ENCODE measurements at places on chromosomes 7 and 10.

GRCh38 chr10:91537614-91538383 is 95.1 kb downstream of the PPP1R3C start:
- no peak for DNase-seq

- no peak for DNase-seq
These were observed 11.9 kb downstream of the MEOX2 start for GRCh38 chr7:15674586-15674985.

- no peak for DNase-seq
These were observed 502.8 kb downstream of the SORCS1 start for GRCh38 chr10:106661767-106662140.

GRCh38 chr7:149020483-149020882 is 7.8 kb downstream of the PDIA4 start:
- no peak for DNase-seq

GRCh38 chr10:50063100-50063499 is 4.7 kb upstream of the WASHC2A start:
- no peak for DNase-seq

DNA sequence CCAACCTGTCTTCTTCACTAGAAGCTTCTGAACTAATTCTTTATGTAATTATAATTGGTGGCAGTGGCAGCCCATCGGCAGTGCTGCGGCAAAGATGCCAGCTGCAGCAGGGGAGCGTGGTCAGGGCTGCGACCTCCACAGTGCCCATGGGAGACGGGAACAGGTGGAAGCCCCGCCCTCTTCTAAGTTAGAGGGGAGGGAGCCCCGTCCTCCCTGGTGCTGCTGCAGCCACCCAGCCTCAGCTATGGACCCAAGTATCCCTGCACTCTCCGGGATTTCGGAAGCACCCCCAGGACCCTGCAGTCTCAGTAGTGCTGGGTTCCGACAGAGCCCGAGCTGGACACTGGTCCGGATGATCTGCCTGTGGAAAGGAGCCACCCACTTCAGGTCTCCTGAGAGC is 117.0 kb upstream of the MBL2 start:
- DNase-seq, result no peak

DNA sequence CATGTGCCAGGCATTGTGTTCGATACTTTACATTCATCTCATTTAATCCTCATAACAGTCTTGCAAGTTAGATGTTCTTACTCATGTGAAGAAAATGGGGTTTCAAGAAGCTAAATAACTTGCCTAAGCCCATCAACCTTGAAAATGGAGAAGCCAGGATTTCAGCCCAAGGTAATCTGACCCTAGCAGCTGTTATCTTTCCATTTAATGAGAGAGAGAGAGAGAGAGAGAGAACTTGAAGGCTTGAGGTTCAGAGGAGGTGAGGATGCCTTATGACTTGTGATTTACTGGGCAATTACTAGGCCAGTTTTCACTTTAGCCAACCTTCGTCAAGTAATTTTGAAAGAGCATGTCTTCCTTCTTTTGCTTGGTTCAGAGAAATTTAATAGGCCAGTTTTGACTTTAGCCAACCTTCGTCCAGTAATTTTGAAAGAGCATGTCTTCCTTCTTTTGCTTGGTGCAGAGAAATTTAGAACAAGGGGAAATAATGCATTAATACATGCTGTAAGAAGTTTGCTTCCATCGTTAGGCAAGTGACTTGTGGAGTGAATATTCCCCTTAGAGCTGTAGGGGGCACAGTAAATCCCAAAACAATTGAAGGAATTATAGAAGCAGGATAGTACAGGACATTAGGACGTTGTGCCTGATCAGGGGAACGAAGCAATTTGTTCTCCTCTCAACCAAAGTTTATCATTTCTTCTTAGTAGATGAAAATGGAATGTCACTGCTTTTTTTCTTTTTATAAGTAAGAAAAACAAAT is 143.0 kb upstream of the BMPER start:
- no peak for DNase-seq

DNA sequence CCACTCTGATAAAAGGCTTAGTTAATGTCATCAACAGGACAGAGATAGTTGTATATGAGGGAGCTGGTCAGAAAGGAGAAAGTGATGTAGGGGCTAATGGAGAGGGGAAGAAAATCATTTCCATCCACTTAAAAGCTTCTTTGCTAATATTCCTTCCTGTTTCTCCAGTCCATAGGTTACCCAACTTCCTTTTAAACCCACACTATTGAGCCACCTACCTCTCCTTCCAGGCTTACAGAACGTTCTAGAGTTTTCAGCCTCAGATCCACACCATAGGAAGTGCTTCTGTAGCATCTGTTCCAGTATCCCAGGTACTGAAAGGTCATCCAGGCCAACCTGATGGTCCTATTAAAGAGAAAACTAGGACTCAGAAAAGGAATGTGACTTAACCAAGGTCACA is 28.2 kb downstream of the STRIP2 start:
- DNase-seq, result no peak

GRCh38 chr7:16260236-16260728 is 161.1 kb downstream of the CRPPA start:
- DNase-seq, result no peak

DNA sequence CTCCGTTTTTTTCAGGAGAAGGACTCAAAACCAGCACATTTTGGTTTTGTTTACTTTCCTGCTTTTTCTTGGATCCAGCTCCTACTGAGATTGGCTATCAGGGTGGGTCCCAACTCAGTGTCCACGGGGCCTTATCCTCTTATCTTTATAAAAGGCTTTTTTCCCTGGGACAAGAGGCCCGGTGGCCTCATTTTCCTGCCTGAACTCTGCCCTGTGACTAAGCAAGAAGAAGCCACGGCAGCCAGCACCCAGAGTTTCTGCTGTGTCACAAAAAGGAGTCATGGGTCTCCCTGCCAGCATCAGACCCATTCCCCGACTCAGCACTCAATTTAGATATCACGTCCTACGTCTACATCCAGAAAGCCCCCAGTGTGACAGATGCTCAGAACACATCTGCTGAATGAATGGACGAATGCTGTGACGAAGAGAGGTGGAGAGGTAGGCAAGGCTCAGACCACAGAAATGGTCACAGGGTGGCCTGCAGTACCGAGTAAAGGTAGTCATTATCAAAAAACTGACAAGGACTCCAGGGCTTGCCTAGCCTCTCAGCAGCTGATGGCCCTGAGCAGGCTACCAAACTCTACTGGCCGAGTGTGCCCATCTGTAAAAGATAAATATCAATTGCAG is 16.7 kb downstream of the DLG5 start:
- DNase-seq, result no peak

GRCh38 chr7:151131592-151132293 is 35.8 kb downstream of the GBX1 start:
- DNase-seq, result no peak

GRCh38 chr10:49359349-49360270 is 36.3 kb downstream of the DRGX start:
- DNase-seq, result no peak

DNA sequence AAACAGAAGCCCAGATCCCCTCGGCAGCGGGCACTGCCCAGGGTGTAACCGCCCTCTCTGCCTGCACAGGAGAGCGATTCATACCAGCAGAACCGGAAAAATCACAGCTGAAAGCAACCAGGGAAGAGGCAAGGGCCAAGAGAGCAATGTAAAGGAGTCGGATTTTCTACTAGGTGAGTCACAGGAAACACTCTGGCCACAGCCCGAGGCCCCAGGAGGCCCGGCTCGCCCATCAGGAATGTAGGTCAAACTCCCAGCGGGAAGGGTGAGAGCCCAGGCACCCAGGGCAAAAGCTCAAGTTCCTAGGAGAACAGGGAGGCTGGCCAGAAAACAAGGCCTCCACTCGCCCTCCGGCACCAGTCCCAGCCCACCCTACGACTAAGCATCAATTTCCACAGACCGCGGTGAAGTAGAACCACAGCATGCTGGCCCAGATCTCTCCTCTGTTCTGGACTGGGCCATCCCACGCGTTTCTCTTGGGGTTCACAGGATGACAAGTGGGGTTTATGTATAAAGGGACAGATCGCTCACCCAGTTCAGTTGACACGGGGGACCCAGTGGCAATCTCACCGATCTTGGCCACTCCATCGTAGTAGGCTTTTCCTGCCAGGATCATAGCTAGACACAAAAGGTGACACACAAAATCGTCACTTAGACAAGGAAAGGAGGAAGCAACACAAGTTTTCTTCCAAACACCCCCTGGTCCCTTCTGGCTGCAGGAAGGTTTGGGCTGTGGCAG is 46.2 kb downstream of the BAIAP2L1 start:
- DNase-seq, result no peak

DNA sequence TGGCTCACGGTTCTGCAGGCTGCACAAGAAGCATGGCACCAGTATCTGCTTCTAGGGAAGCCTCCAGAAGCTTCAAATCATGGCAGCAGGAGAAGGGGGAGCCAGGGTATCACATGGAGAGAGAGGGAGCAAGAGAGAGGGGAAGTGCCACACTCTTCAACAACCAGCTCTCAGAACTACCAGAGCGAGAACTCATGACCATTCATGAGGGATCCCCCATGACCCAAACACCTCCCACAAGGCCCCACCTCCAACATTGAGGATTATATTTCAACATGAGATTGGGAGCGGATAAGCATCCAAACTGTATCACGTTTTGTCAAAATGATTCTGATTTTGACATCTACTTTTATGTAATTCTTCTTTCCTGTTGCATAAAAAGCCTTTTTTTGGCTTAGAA is 38.5 kb downstream of the CREM start:
- no peak for DNase-seq

- no peak for DNase-seq
These were observed 30.6 kb downstream of the SMNDC1 start for GRCh38 chr10:110274072-110274627.

- DNase-seq, result no peak
These were observed 10.3 kb downstream of the TRIM8 start for GRCh38 chr10:102654566-102654965.

DNA sequence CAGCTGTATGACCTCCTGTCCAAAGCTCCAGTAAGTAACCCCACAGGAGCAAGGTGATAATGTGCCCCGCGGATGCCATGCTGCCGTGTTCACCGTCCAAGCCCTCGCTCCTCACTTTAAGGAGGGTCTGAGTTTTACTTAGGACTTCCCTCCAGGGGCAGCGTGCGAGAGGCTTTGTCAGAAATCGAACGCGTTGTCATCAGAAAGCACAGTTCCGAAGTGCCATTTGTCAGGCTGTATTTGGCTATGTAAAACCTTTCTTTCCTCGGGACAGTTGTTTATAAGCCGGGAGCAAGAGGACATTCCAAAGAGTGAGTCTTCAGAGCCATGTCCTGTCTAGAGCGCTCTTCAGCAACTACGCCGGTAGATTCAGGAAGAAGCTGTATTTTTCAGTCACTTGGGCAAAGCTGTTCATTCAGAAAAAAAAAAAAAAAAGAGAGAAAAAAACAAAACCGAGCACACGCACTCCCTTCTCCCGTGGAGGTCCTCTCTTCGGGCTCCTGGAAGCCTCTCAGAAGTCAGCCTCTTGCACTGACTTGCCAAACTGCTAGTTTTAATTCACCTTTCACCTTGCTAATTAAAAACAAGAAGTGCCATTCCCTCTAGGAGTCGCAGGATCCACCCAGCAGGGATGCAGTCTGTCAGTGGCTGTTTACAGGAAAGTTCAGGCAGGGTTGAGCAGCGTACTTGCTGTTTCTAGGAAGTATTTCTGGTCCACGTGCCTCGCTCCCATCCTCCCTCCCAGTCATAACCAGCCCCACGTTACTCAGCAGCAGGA is at the start of gene SEMA3E:
SEMA3E (minus strand) TSS at position 676 of the 778 bp plus-strand sequence.
- DNase-seq, result no peak

GRCh38 chr10:3491571-3491970 is 293.4 kb downstream of the KLF6 start:
- DNase-seq, result no peak

DNA sequence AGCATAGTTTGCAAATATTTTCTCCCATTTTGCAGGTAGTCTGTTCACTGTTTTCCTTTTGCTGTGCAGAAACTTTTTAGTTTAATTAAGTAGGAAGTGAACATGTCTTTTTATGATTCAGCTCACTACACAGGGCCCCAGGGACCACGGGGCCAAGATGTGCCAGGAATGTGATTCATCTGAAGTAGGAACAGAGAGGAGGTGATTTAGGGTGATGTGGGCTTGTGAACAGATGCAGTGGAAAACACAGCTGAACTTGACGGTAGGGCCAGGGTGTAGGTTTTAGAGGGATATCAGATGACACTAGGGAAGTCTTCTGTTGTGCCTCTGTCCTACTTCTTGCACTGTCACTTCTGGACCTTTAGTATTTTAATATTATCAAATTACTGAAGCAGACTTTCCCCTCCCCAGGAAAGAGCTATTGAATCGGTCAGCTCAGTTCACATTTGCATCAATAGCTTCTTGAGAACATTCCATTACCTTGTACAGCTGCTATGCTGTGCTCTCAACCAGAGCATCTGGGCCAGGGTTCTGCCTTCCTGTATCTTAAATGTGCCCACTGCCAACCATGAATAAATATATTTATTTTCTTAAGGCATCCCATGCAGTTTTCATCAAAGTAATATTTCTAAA is 96.9 kb downstream of the OSBPL3 start:
- DNase-seq, result no peak

- no peak for DNase-seq
These were observed 36.4 kb downstream of the VCL start for GRCh38 chr10:74034301-74034700.

DNA sequence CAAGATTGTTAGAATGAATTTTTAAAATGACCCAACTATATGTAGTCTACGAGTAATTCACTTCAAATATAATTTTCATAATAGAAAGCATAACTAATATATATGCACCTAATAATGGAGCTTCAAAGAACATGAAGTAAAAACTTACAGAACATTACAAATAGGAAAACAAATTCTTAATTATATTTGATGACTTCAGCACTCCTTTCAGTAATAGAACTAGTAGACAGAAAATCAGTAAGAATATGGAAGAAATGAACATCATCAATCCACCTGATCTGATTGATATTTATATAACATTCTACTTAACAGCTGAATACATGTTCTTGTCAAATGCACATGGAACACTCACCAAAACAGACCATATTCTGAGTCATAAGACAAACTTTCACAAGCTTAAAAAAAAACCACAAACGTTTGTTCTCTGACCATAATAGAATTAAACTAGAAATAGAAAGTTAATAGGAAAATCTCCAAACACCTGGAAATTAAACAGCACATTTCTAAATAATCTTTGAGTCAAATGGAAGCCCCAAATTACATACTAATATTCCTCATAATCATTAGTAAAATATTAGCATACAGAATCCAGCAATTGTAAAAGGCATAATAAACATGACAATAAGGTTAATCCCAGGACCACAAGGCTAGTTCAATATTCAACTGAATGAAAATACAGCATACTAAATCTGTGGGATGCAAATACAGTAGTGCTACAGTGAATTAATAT is 48.0 kb downstream of the BRAF start:
- no peak for DNase-seq

DNA sequence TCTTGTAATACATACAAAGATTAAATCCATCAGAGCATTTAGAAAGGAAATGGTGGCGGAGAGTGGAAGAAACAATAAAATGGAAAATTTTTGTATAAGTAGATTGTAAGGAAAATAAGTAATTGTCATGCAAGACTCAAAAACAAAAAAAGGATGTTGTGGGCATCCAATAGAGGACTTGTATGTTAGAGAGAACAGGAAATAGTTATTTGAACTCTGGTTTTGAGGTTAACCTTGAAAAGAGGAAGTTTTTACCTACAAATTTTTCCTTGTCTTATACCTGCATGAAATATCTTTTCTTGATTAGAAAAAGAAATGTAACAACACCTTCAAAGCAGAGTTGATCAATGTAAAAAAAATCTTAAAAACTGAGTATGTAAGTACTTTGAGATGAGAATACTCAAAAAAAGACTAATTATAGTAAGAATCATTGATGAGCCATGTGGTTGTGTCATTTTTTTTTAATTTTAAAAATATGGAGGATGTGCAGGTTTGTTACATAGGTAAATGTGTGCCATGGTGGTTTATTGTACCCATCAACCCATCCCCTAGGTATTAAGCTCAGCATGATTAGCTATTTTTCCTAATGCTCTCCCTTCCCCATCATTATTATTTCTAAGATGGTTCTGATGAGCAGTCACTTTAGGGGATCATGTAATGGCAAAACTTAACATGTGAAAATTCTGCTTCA is 11.9 kb downstream of the TMEM106B start:
- no peak for DNase-seq
